ENCODE measurements at places on chromosomes 16 and 17.

DNA sequence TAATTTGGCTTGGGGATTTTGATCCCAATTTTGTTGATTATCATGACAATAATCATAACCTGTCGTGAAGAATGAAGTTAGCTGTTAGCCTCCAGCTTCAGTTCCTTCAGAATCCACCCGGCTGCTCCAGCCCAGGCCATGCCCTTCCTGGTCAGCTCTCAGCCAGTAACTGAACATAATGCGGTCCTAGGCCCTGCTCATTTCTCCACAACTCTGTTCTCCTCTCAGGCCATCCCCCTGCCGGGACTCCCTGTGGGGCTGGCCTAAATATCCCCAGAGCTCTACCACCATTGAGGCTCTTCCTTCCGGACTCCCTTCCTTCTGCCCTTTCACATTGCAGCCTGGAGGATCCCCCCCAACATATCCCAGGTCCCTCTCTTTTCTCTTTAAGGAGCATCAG lies 833.4 kb upstream of the GOT2 start:
- DNase-seq = no peak

DNA sequence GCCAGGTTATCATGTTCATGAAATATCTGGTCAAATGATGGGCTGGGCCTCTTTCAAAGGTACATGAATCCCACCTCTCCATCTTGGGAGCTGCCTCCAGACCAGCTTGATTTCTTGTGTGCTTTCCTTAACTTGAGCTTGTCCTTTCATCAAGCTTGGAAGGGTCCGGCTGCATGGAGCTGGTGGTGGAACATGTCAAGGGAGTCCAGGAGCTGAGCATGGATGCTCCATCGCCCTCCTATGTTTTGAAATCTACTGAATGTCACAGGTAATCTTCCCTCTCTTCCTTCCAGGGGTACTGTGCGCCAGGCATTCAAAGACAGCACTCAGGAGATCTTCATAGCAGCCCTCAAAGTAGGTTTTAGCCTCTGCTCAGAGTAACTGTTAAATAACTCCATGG lies 105.8 kb downstream of the N4BP1 start:
- no peak for DNase-seq

DNA sequence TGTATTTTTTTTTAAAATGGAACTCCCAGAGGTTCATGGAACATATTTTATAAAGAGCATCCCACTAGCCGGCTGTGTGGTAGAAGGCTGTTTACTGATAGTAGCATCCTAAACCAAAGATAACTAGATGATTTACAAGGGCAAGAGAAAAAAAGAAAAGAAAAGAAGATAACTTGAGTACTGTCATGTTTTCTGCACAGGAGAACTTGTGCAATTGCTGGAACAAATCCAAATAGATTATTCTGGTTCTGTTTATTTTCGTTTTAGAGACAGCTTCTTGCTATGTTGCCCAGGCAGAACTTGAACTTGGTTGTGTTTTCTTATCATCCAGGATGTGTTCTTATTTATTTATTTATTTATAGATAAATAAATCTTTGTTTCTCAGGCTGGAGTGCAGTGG lies 20.9 kb upstream of the PPM1D start:
- DNase-seq = no peak

DNA sequence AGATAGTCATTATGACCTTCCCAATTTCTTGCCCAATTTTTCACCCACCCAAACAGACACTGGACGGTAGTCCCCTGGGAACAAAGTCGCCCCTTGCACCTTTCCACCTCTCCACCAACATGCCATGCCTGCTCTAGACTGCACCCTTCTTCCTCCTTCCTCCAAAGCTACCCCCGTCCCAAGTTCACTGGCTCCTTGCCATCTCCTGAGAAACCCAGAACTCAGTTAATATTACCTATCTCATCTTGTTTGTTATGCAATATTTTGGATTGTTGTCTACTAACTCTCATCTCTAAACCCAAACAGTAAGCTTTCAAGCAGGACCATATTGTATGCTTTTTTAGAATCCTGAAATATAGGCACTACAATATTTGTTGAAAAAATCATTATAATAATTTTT lies 63.3 kb downstream of the USP31 start:
- no peak for DNase-seq

DNA sequence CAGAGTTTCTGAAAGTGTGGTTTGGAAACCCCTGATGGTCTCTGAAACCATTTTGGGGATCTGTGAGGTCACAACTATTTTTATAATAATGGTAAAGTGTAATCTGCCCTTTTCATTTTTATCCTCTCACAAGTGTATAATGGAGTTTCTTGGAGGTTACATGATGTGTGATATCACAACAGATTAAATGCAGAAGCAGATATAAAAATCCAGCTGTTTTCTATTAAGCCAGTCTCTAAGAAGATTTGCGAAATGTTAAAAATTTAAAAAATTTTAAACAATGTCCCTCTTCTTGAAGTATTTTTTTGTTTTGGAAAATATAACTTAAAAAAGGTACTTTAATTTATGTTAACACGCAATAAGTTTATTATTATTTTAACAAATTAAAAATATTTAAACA lies 48.7 kb downstream of the RPGRIP1L start:
- no peak for DNase-seq

GRCh38 chr16:28491230-28491969 lies 474 bp downstream of the CLN3 start:
- DNase-seq = peak; percentile 45

DNA sequence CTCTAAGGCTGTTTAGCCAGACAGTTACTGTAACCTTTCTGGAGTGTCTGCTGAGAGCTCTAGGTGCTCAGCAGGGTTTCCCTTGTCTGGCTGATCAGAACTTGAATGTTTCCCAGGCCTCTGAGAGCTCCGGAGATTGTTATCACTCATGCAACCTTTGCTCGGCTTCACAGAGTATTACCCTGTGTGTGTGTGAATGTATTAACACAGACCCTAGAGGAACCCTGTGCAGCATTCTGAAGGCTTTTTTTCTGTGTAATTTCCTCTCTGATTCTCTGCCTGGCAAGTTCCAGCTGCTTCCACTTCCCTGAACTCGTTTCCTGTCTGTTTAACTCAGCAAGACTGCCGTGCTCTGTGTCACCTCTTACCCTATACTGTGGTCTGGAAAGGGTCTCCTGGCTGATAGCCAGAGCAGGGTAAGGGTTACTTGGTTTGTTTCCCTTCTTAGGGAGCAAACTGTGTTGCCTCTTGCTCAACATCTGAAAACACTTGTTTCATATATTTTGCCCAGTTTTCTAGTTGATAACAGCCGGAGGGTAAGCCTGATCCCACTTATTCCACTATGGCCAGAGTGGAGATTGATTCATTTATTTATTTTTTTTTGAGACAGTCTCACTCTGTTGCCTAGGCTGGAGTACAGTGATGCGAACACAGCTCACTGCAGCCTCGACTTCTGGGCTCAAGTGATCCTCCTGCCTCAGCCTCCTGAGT lies 21.7 kb downstream of the PRMT7 start:
- no peak for DNase-seq

DNA sequence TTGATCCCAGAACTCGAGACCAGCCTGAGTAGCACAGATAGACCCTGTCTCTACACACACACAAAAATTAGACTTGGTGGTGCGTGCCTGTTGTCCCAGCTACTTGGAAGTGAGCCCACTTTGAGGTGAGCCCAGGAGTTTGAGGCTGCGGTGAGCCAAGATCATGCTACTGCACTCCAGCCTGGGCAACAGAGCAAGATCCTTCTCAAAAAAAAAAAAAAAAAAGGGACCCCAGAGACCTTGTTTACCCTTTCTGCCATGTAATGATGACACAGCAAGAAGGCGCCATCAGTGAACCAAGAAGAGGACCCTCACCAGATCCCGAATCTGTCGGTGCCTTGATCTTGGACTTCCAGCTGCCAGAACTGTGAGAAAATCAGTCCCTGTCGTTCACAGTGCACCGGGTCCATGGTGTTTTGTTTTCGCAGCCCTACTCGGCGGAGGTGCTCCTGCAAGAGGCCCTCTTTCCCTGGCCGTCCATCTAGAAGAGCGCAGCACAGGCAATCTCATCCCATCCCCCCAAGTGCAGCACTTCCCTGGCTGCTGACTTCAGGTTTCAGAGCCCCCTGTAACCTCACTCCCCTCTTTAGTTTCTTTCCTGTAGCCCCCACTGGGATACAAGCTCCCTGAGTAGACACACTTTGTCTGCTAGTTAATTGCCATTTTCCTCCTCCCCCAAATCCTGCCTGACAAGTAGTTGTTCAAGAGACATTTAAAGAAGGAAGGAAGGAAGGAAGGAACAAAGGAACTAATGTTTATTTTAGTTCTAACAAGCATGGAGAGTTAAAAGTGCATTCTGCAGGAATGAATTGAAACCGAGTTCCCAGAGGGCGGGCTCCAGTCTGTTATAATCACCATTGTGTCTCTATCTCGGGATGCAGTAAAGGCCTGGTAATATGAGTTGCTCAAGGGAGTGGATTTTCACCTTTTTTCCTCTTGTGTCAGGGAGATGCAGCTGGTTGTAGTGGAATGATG lies 115.3 kb downstream of the SNX29 start:
- no peak for DNase-seq

GRCh38 chr16:58499615-58500351 lies at the start of gene NDRG4:
Gene NDRG4, plus strand, starts transcription at chr16:58500143. Its CDS starts 106 bp downstream, at chr16:58500249.
- peak; percentile 82 for DNase-seq

DNA sequence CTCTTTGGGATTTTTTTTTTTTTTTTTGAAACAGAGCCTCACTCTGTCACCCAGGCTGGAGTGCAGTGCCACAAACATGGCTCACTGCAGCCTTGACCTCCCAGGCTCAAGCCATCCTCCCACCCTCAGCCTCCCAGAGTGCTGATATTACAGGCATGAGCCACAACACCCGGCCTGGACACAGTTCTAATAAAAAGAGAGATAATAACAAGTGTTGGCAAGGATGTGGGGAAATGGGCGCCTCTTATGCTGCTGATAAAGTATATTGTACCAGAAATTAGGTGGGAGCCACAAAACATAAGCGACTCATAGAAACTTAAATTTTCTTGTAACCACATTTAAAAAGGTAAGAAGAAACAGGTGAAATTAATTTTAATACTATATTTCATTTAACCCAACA lies 50.4 kb upstream of the FA2H start:
- DNase-seq = no peak

GRCh38 chr17:14926526-14927122 lies 338.5 kb downstream of the PMP22 start:
- DNase-seq = peak; percentile 65

DNA sequence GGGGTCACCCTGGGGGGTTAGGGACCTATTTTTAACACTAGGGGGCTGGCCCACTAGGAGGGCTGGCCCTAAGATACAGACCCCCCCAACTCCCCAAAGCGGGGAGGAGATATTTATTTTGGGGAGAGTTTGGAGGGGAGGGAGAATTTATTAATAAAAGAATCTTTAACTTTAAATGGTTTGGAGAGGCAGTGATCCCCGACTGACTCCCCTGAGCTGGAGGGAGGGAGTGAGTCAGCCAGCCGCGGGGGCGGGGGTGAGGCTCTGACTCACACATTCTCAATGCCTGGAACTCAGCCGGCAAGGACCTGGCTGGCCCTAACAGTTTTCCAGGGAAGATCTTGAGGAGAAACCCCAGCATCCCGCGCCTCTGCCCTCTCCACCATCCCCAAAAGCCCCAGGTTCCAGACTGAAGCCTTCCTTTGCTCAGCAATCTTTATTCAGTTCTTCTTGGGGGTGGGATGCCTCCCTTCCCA lies 1.5 kb downstream of the HCFC1R1 start:
- DNase-seq = peak; percentile 67

GRCh38 chr17:52148969-52149351 lies 9.6 kb downstream of the CA10 start:
- DNase-seq = no peak

DNA sequence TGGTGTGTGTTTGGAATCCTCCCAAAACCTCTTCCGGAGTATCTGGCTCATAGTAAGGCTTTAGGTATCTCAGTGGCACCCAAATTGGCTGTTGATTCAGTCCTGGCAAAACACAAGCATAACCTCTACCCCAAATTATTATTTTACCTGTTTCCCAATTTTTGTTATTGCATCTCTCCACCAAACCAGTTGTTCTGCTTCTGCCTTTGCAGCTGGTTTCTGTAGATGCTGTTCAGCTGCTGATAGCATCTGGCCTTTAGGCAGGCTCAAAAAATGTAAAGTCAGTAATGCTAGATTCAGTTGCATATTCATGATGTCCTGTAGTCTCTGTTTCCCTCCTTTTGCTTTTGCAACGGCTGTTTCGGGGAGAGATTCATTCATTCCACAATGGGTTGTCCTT lies 33.8 kb downstream of the ATF7IP2 start:
- DNase-seq = no peak

- DNase-seq = no peak
Measured at GRCh38 chr17:42518755-42519545, 17.1 kb upstream of the NAGLU start.

DNA sequence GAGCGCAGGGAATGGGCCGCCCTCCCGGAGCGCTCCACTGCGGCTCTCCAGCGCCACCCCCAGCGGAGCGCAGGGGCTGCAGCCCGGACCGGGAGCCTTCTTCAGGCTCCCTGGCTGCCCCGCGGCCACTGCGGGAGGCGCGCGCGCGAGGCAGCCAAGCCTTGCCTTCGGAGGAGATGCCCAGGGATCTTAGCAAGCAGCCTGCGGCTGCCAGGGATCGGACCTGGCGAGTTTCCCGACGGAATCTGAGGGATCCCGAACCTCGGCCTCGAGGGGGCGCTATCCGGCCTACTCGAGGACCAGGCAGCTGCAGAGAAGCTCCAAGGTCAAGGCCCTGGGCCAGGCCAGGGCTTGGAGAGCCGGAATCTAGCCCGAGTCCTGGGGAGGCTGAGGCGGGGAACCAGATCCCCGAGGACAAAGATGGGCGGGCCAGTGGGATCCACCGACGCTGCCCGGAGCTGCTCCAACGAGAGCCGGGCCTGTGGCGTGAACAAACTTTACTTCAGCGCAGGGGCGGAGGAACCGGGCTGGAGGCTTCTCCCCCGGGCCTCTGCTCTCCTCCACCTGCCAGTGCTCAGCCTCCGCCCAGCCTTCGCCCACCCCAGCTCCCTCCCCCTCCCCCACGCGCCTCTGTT lies at the start of gene IRX6:
IRX6 (plus strand) TSS at position 567 of the 635 bp plus-strand sequence. CDS start 889 bp downstream, outside the sequence.
- DNase-seq = peak; percentile 76

DNA sequence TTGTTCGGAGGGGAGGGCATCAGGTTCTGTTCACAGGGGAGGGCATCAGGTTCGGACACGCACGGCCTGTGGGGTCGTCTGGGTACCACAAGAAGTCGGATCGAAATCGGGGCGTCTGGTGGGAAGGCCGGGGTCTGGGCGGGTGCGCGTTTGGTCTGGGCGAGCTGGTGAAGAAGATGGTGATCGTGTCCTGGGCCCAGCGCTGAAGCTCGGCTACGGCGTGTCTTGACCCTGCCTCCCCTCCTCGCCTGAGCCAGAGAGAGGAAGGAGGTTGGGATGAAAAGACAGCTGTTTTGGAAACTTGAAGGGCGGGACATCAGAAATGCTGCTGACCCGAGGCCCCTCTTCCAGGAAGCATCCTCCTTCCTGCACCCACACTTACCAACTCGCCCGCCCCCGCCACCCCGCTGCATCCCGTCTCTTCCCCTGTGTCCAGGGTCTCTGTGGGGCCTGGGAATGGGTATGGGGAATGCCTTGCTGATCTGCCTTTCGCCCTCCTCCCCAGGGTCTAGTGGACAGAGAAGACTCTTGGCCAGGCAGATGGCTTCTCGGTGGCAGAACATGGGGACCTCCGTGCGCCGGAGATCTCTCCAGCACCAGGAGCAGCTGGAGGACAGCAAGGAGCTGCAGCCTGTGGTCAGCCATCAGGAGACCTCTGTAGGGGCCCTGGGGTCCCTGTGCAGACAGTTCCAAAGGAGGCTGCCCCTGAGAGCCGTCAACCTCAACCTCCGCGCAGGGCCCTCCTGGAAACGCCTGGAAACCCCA lies 498 bp downstream of the PIMREG start:
- no peak for DNase-seq

- DNase-seq = no peak
Measured at GRCh38 chr17:46817151-46817900, 1.2 kb downstream of the WNT3 start.

GRCh38 chr17:5238333-5238732 lies 3.7 kb upstream of the SCIMP start:
- no peak for DNase-seq

GRCh38 chr17:4574448-4575045 lies 9.8 kb upstream of the SMTNL2 start:
- no peak for DNase-seq
